ENCODE measurements at places on chromosomes 1 and 21. TPM values are rescaled to one million over a fixed set of nuclear protein-coding genes. Genes with fewer than 3 reads are reported as not detected.

The BEND5 gene
- not detected for total RNA-seq

The OR6P1 gene
- not detected for total RNA-seq

The AQP10 gene
- 0.08 TPM for total RNA-seq

The CELA2B gene
- not detected for total RNA-seq

The SPRR5 gene
- total RNA-seq, result not detected

The AKNAD1 gene
- total RNA-seq, result 0.15 TPM

The MYBPH gene
- not detected for total RNA-seq

The PTPRU gene
- total RNA-seq, result 15.9 TPM

The FMOD gene
- 0.42 TPM for total RNA-seq

The ACTL8 gene
- not detected for total RNA-seq

The ANKRD45 gene
- not detected for total RNA-seq

The ANGEL2 gene
- total RNA-seq, result 21.9 TPM

The TAL1 gene
- not detected for total RNA-seq

The OR2T11 gene
- not detected for total RNA-seq

The KCNQ4 gene
- total RNA-seq, result 0.08 TPM

The CD2 gene
- total RNA-seq, result not detected

The ICOSLG gene
- total RNA-seq, result 0.57 TPM

The LMX1A gene
- not detected for total RNA-seq

The SELENBP1 gene
- 2.2 TPM for total RNA-seq

The PCAT6 gene
- not detected for total RNA-seq

The RGS8 gene
- not detected for total RNA-seq

The RHD gene
- not detected for total RNA-seq

The SLC44A3 gene
- total RNA-seq, result 1.5 TPM

The MCOLN3 gene
- 1.7 TPM for total RNA-seq

The IQCC gene
- total RNA-seq, result 4.3 TPM

The PPIE gene
- total RNA-seq, result 58.6 TPM

The CLCA4 gene
- total RNA-seq, result 0.15 TPM

The PHACTR4 gene
- total RNA-seq, result 11.5 TPM

The RGSL1 gene
- not detected for total RNA-seq

The OR10K1 gene
- total RNA-seq, result not detected

The CENPF gene
- 37.5 TPM for total RNA-seq

The FAM72B gene
- total RNA-seq, result 2.5 TPM

The DNM3 gene
- 0.47 TPM for total RNA-seq

The PADI3 gene
- total RNA-seq, result 9.7 TPM

The ELAPOR1 gene
- not detected for total RNA-seq

The PTCH2 gene
- total RNA-seq, result not detected

The ADGRL4 gene
- total RNA-seq, result not detected

The GNB1 gene
- total RNA-seq, result 125 TPM

The ARPC5 gene
- 140 TPM for total RNA-seq

The S100B gene
- total RNA-seq, result not detected

The OR6K3 gene
- not detected for total RNA-seq

The CYP2J2 gene
- 2.4 TPM for total RNA-seq

The LY9 gene
- total RNA-seq, result not detected

The SYTL1 gene
- total RNA-seq, result 28.9 TPM

The SLC44A5 gene
- 2.0 TPM for total RNA-seq

The TDRD10 gene
- not detected for total RNA-seq
